Dermis blood vessel endothelial cell (primary cell): ENCODE measurements at places on chromosomes 16 and 17.

DNA sequence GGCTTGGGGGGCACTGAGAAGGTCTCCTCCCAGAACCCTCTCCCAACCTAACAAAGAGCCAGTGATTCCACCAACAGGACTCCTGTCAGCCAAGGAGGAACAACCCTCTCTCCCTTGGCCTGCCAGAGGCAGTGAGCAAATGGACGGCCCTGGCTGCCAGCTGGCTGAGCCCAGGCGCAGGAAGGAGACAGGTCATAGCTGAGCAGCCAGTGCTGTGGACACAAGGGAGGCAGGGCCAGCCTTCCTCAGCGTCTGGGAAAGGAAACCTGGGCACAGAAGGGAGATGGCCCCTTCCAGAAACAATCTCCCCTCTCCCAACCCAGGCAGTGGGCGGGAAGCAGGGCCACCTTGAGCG, 2.1 kb downstream of the MPO start:
- peak; percentile 33 for DNase-seq

- DNase-seq: peak; percentile 69
Measured at GRCh38 chr16:68992521-68992920, 112.9 kb upstream of the HAS3 start.

DNA sequence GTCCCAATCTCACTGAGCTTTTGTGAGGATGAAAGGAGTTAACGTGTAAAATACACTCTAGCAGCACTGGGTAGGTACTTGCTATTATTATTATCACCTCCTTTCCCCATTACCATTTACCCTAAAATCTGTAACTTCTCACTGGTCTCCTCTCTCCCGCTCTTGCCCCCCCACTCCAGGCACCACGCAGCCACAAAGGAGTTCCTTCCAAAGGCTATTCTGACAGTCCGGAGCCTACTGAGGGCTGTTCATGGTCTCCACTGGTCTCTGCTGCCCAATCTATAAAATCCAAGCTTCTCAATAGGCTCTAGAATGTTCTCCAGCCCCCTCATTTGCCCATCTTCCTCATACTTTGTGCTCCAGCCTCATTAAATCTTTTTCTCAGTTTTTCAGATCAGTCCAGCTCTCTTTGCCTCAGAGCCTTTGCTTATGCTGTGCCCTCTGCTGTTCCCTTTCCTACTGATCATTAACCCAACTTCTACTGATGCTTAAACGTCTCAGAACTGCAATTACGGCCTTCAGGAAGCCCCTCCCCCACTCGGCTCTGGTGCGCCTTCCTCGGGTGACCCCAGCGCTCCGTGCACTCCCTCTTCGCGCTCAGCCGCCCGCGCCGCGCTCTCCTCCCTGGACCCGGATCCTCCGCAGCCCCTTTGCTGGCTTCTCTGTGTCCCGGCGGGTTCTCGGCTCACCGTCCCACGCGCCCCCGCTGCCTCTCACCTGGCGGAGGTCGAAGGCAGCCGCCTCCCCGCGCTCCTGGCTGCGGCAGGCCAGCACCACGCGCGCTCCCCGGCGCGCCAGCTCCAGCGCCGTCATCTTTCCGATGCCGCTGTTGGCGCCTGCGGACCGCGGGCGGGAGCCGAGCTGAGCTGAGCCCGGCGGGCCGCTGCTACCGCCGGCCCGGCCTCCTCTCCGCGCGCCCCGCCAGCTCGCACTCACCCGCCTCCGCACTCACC, 737 bp downstream of the DHRS13 start:
- peak; percentile 51 for DNase-seq

GRCh38 chr17:57988301-57989250, 522 bp upstream of the VEZF1 start:
- peak; percentile 71 for DNase-seq

DNA sequence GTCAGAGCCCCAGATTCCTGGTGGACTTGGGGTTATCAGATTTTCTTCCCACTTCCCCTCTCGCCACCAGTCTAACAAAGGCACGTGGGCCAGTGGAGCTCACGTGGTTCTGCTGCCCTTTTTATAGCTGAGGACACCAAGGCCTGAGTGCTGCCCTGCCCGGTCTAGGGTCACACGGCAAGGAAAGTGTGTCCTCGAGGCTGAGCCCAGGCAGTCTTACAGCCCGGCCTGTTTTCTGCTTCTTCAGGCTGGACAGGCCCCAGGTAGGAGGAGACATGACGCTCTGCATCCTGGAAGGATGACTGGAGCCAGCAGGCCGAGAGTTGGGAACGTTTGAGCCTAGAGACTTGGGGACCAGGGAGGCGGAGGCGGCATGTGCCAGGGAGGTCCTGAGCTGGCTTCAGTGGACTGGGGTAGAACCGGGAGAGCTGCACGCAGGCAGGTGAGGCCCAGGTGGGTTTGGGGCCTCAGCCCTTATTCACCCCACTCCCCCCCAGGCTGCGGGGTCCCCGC, 3.5 kb downstream of the CTRB1 start:
- no peak for DNase-seq

DNA sequence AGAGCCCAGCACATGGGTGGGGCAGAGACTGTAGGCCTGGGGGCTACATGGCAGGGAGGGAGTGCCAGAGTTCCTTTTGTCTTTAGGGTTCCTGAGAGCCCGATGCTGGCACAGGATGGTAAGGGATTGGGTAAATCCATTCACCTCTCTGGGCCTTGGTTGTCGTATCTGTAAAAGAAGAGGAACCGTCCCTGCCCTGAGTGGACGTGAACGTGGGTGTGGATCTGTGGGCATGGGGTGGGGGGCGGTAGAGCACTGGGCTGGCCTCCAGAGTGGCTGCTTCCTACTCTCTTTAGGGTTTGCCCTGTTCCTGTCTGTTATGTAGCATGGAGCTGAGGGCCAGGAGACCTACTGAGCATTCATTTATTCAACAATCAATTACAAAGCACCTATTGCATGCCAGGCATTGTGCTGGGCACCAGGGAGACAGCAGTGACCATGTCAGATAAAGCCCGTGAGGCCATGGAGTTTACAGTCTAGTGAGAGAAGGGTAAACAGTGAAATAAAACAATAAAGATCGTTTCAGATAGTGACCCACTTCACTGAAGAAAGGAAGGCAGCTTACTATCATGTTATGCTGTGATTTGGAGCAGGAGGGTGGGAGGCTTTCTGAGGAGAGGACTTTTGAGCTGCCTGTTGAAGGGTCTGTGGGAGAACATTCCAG, 13.1 kb upstream of the TCAP start:
- DNase-seq: no peak

DNA sequence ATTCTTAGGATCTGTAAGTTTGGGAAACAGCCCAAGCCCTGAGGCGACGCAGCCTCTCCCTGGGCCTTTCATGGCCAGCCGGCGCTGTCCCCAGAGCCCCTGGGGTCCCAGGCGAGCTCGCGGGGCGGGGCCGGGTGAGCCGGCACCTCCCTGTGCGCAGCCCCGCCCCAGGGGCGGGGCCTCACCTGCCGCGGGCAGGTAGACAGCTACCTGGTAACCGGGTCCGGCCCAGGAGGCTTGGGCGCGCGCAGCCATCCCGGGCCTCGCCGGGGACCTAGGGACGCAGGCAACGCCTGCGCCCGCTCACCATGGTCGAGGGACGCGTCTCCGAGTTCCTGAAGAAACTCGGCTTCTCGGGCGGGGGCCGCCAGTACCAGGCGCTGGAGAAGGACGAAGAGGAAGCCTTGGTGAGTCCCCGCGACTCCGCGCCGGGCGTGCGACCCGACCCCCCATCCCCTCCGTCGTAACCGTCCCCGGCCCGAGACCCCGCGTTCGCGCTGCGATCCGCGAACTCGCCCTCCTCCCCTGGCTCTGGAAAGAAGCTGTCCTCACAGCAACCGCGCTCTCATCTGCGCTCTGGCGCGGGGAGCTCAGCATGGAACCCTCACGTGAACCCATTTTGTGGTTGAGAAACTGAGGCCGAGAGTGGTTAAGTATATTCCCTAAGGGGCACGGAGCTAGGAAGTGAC, at the start of gene ATP2C2:
TSS of gene ATP2C2 (plus strand) at position 231 of the 689 bp plus-strand sequence. CDS start at position 309, 78 bp downstream.
- DNase-seq: no peak

DNA sequence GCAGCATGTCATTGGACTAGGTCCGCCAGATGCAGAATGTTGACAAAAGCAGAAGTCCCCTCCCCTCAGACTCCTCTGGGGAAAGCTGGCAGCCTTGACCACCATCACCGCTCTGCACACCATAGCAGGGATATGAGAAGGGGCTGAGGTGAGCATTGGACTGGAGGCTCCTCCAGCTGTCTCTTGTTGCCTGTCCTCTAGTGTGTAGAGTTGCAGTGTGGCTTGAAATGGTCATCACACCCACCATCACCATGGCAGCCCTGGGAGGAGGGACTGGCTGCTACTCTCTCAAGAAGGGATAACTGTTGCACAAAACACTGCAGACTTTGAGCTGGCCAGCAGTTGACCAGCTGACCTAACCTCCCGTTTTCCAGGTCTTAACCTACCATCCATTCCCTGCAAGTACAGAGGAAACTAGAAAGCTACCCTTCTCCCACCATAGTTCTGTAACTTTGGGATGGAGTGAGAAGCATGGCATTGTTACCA, 38.3 kb downstream of the HLF start:
- DNase-seq: no peak

DNA sequence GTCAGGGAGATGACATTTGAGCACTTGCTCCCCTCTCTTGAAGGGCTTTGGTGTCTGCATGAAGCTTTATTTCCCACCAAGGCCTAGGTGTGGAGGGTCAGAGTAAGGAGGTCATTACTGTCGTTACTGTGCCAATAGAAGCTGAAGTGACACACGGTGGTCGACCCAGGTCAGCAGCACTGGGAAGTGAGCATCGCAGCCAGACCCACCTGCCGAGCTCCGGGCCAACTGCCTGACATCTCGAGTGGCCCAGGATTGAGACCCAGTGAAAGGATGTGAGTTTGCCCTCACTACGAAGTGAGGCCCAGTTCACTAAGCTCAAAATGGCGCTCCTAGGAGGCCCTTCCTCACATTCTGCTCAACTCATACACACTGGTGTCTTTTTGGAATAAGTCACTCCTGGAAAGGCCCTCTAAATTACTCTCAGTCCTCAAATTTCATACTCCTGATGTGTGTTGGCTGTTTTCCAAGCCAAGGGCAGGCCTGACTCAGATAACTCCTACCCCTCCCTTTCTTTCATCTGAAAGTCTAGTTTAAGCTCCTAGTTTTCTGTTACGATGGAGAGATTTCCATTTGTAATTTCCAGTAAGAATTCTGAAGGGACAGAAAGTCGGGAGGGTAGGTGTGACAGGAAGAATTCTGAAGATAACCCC, 200.4 kb downstream of the LGALS9B start:
- DNase-seq: no peak
